Activated CD8-positive, alpha-beta T cell treated with anti-CD3 and anti-CD28 coated beads for 36 hours (primary cell): ENCODE measurements at places on chromosomes 7 and 10. TPM values are rescaled to one million over a fixed set of nuclear protein-coding genes. Genes with fewer than 3 reads are reported as not detected.

GRCh38 chr10:90988024-90988423 is 67.1 kb upstream of the ANKRD1 start:
- DNase-seq: no peak

GRCh38 chr10:85542936-85543730 is 823.5 kb downstream of the GRID1 start:
- no peak for DNase-seq

TMEM229A gene
- not detected for total RNA-seq

GRCh38 chr7:75048435-75049379 is 24.9 kb downstream of the RCC1L start:
- no peak for DNase-seq

DNA sequence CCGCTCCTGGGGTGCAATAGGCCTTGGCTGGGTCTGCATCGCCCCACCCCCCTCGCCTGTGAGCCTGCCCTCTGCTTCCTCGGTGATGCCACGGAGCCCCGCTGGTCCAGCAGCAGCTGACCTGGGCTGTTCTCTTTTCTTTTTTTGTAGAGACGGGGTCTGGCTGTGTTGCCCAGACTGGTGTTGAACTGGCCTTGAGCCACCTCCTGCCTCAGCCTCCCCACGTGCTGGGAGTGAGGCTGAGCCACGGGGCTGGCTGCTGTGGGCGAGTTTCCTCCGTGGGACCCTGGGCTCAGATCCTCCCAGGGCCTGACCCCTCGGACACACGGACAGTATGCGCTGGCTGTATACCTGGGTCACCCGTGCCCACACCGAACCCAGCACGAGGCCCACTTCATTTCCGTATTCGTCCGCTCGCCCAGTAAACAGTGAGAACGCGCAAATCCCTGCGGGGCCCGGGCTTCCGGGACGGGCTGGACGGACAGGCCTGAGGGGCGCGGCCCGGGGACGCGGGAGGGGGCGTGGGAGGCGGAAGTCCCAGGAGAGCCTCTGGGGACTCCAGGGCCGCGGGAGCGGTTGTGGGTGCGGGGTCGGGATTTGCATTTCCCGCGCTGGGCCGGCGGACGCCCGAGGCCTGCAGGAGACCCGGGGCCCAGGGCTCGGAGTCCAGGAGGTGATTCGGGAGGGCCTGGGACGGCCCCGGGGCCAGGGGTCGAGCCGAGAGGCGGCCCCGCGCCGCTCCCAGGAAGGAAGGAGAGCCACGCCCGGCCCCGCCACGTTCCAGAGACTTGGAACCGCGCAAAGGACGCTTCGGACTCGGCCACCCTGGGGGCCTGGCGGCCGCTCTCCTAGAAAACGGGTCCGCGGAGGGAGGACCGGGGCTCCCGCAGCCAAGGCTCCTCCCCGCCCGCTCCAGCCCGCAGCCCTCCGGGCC is 57.7 kb upstream of the DNAJB6 start:
- DNase-seq: no peak

DNA sequence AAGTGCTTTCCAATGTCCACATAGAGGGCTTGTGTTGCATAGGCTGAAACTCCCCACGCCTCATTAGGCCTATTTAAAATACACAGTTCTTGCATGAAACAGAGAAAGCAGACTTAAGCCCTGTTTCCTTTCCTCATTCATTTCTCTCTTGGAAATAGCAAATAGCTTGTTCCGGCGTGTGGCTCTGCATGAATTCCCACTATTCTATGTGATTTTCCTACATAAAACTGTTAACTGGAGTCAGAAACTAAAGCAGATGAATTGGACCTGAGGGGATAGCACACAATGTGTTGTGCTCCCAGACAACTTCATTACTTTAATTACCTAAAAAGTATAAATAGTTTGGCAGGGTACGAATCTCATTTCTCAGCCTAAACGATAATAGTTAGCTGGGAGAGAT is 981.5 kb downstream of the SORCS1 start:
- DNase-seq: no peak

DNA sequence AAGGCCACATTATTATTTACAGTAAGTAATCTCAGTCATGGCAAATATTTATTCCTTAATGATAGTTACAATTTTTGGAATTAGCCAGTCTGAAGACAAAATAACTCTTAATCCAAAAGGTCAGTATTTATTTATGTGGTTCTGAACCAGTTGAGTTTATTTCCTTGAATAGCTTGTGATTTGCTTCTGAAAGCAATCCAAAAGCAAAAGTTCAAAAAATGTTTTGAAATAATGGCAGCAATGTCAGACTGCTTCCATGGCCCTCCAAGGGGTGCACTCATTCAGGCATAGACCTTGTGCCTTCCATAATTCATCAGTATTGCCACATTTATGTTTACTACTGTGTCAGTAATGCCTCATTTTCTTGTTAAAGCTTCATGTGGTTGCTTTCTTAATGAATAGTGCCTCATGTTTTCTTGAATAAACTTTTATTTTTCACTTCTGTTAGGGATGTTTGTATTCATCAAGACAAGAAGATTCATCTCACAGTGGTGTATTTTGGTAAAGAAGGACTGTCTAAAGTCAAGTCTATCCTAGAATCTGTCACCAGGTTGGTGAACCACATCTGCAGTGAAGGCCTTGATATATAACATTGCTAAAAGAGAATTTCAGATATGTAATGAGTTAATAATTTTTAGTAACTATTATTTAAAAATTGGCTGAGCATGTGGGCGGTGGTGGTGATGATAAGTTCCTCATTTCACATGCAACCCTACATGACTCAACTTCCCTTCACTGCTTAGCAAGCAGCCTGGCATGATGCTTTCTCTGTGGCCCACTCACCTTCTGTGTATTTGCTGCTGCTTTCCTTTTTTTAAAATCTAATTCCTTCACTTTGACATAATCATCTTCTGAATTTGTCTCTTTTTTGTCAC is 22.0 kb downstream of the CSGALNACT2 start:
- peak; percentile 78 for DNase-seq
